Fibroblast of skin of right quadriceps (primary cell): ENCODE measurements at places on chromosomes 3 and 15.

GRCh38 chr3:133945381-133946095 is 49.9 kb upstream of the RAB6B start:
- DNase-seq: no peak

- DNase-seq: peak; percentile 72
Measured at GRCh38 chr15:87354661-87355410, 901.7 kb downstream of the NTRK3 start.

- DNase-seq: peak; percentile 6
Measured at GRCh38 chr3:144775551-144775950, 803.9 kb downstream of the DIPK2A start.

DNA sequence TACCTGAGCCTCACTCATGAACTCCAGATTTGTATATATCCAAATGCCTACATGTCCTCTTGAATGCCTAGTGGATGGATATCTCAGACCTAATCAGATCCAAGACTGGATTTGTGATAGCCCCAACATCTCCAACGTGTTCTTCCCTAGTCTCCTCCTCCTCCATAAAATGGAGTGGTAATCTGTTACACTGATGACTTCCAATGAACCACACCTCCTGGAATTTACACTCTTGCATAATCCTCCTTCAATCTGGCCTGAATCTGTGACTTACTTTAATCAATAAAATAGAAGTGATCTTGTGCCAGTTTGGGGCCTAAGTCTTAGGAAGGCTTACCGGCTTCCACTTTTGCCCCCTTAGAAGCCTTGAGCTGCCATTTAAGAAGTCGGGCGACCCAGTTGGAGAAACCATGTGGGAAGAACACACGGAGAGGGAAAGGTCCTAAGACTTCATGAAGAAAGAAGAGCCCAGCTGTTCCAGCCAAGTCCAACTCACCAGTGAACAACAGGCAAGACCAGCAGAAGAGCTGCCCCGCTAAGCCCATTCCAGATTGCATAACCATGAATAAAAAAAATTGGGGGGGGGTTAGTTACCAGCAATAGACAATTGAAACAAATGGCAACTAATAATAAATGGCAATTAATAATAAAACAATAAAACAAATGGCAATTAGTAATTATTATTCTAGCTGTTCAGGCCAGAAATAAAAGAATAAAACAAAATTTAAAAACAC is 164.3 kb downstream of the STT3B start:
- DNase-seq: no peak

DNA sequence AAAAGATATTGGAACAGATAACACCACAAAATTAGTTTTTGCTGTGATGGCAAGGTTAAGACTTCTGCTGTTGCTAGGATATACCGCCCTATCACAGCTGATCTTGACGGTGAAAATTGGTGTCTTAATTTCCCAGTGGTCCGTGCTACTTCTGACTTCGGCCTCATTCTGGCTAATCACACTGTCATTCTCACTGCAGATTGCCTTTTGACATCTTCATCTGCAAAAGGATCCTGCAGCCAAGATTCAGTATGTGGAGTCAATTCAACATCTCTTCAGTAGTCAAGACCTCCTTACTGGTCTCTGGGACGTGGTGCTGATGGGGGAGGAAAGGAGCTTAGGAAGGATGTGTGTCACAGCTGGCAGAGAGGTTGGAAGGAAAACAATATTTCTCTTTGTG is 438.6 kb downstream of the WDR72 start:
- DNase-seq: no peak

- no peak for DNase-seq
Measured at GRCh38 chr3:162435750-162436149, 939.1 kb downstream of the OTOL1 start.

- DNase-seq: no peak
Measured at GRCh38 chr15:96869122-96869521, 538.6 kb downstream of the NR2F2 start.

GRCh38 chr15:45064386-45064785 is 41.4 kb downstream of the SORD start:
- no peak for DNase-seq

DNA sequence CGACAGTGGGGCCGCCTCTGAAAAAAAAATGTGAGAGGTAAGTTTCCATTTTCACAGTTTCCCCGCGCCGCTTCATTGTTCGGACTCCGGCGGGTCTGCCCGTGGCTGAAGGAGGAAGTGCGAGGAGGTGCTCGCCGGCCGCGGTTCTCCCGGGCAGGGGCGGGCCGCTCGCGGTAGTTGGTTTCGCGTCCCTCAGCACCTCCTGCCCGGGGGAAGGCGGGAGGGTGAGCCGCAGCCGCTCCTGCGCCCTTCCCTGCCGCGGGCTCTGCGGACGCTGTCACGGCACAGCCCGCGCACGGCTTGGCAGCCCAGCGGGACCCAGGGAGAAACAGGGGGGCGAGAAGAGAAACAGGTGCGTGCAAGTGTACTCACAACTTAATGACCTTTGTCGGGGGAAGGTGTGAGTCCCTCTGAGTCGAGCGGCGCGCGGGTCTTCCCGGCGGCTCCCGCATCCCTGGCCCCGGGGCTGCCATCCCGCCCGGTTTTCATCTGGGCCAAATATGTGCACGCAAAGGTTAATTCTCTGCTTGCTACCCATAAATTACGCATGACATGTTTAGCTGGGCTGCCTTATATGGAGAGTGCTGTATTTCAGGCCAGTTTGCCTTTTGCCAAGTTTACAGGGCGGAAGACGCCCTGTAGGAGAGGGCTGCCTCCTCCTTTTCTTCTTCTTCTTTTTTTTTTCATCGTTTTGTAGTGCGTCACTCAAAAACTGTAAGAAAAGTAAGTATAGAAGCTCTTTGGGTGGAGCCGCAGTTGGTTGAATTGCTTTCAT is 514 bp downstream of the MBNL1 start:
- DNase-seq: peak; percentile 93

GRCh38 chr15:59315914-59316451 is 56.7 kb downstream of the MYO1E start:
- DNase-seq: peak; percentile 69

GRCh38 chr3:85271911-85272310 is 313.1 kb downstream of the CADM2 start:
- DNase-seq: no peak

DNA sequence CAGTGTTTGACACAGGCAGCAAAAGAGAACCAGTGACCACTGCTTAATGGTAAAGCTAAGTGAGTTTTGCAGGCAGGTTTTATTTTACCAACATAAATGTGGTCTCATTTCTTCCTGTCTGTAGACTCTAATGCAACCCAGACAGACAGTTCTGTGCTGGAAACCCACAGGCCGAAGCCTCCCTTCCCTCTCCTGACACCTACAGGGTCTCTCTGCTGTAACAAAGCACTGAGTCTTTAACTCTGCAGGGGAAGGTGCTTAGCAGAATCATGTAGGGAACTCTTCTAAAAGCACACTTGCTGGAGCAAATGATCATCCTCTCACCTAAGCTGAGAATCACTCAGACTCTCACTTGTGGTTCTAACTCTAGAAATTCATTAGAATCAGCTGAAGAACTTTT is 200.3 kb downstream of the KBTBD8 start:
- DNase-seq: no peak

- no peak for DNase-seq
Measured at GRCh38 chr15:93223803-93224202, 134.8 kb upstream of the RGMA start.

DNA sequence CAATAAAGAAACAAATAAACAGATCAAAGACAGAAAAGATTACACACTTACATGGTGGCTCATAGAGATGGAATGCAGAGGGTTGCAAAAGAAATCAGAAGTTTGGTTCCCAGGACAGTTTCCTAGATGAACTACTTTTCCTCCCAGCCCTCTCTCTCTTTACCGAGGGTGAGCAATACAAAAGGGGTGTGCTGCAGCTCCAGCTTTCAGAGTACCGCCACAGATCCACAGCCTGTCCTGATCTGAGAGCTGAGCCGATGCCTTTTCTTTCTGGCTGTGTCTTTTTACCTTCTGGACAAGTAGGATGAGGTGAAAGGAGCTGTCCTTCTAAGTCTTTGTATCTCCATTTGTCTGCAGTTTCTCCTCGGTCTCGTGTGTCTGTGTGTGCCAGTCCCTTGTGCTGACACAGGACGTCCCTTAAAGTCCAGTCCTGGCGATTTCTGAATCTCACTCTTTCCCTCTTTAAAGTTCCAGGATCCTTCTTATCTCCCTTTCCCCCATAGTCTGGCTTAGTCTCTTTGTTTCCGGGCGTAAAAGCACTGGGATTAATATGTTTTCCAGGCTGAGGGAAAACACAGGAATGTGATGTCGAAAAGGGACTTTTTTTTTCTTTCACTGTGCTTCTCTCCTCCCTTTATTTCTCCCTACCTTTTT is 540 bp downstream of the CCDC80 start:
- DNase-seq: peak; percentile 84
